A549 treated with dexamethasone at 1 μM for 4 hours (cell line): ENCODE measurements at places on chromosomes 4 and X. TPM values are rescaled to one million over a fixed set of nuclear protein-coding genes. Genes with fewer than 3 reads are reported as not detected.

STAP1 gene
- not detected in 5 replicates for total RNA-seq

LDB2 gene
- not detected in 5 replicates for total RNA-seq

C4orf36 gene
- total RNA-seq = 0.73 to 1.7 TPM (median 1.2 TPM) in 5 replicates

SPIN2A gene
- 0.09 to 0.16 TPM (median 0.11 TPM) in 4 of 5 replicates, not detected in the other for total RNA-seq

MAGEB1 gene
- not detected in 5 replicates for total RNA-seq

TCP11X2 gene
- total RNA-seq = not detected in 5 replicates

PGAM4 gene
- 0.34 to 0.67 TPM (median 0.37 TPM) in 5 replicates for total RNA-seq

RADX gene
- 0.05 to 0.17 TPM (median 0.12 TPM) in 4 of 5 replicates, not detected in the other for total RNA-seq

FABP2 gene
- not detected in 5 replicates for total RNA-seq

MID2 gene
- total RNA-seq = 6.8 to 11.1 TPM (median 9.5 TPM) in 5 replicates

MAMLD1 gene
- total RNA-seq = 5.3 to 6.4 TPM (median 5.9 TPM) in 5 replicates

SATL1 gene
- 0.02 to 0.03 TPM in 2 of 5 replicates, not detected in the others for total RNA-seq

NLGN3 gene
- 0.70 to 1.5 TPM (median 1.0 TPM) in 5 replicates for total RNA-seq

AR gene
- total RNA-seq = 2.8 to 4.3 TPM (median 3.6 TPM) in 5 replicates

TLL1 gene
- total RNA-seq = 0.11 to 0.28 TPM (median 0.14 TPM) in 5 replicates

PDCL2 gene
- not detected in 5 replicates for total RNA-seq

IL1RAPL1 gene
- total RNA-seq = 0.06 TPM in 1 of 5 replicates, not detected in the others

HMX1 gene
- 0.10 to 0.15 TPM (median 0.12 TPM) in 4 of 5 replicates, not detected in the other for total RNA-seq

CXCL1 gene
- total RNA-seq = 3.8 to 6.0 TPM (median 4.3 TPM) in 5 replicates

H2BW1 gene
- not detected in 5 replicates for total RNA-seq

WDR17 gene
- total RNA-seq = 1.3 to 1.8 TPM (median 1.8 TPM) in 5 replicates

SYNPO2 gene
- 0.72 to 1.3 TPM (median 1.0 TPM) in 5 replicates for total RNA-seq

PCDH10 gene
- 0.12 to 0.21 TPM (median 0.14 TPM) in 5 replicates for total RNA-seq

PSMD10 gene
- 65.1 to 76.5 TPM (median 70.4 TPM) in 5 replicates for total RNA-seq

CXCL5 gene
- total RNA-seq = 24.2 to 32.4 TPM (median 25.3 TPM) in 5 replicates

AFM gene
- not detected in 5 replicates for total RNA-seq

TEX13A gene
- not detected in 5 replicates for total RNA-seq

ASMT gene
- 0.15 to 0.48 TPM (median 0.19 TPM) in 5 replicates for total RNA-seq

ADH1A gene
- not detected in 5 replicates for total RNA-seq

TMPRSS11A gene
- total RNA-seq = not detected in 5 replicates

TCEAL7 gene
- not detected in 5 replicates for total RNA-seq

GTPBP6 gene
- 33.3 to 54.3 TPM (median 50.7 TPM) in 5 replicates for total RNA-seq

HPGDS gene
- not detected in 5 replicates for total RNA-seq

SLIT2 gene
- total RNA-seq = 0.02 to 0.05 TPM (median 0.02 TPM) in 5 replicates

F9 gene
- total RNA-seq = not detected in 5 replicates

CXCL8 gene
- 3.7 to 9.1 TPM (median 5.3 TPM) in 5 replicates for total RNA-seq
